ENCODE measurements at places on chromosomes 1 and 21.
A peak's percentile ranks its signal among the peaks of the same experiment; 100 is the strongest.

DNA sequence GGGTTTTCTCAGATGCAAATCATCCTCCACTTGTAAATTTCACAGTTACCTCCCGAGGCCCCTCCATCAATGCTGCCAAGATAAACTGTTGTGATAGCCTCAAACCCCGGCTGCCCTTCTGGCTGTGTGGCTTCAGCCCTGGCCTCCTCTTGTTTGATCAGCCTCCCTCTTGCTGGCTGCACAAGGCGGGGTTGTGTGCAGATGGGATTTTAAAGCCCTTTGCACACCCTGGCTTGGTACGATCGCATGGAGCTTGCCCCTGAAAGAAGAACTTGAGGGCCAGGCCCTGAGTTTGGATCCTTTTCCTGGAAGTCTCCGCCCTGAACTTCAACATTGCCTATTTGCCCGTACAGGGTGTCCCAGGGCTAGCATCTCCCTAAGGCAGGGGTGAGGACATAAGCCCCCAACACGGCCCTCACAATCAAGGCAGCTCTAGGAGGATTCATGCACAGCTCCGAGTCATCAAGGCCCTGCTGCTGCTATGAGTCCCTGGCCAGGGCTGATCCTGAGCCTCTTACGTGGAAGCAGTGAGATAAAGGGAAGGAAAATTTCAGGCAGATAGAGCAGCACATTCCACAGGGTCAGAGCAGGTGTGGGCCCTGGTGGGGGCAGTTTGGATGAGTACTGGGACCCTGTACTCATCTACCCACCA is 181.2 kb upstream of the VAMP3 start:
- no peaks in the 10 kb centered on the region for H3K36me3 ChIP-seq
- no peak overlapping the region for H3K4me3 ChIP-seq
- no peak for DNase-seq

- no peaks in the 10 kb centered on the region for H3K36me3 ChIP-seq
- H3K27me3 ChIP-seq = peaks cover 34% of the 10 kb centered on the region
- H3K4me3 ChIP-seq = no peak overlapping the region
- H3K4me1 ChIP-seq = peaks cover 11% of the 10 kb centered on the region
- no peak for DNase-seq
- H3K27ac ChIP-seq = no peak overlapping the region
Measured at GRCh38 chr21:33035147-33035546, 9.4 kb downstream of the OLIG2 start.

DNA sequence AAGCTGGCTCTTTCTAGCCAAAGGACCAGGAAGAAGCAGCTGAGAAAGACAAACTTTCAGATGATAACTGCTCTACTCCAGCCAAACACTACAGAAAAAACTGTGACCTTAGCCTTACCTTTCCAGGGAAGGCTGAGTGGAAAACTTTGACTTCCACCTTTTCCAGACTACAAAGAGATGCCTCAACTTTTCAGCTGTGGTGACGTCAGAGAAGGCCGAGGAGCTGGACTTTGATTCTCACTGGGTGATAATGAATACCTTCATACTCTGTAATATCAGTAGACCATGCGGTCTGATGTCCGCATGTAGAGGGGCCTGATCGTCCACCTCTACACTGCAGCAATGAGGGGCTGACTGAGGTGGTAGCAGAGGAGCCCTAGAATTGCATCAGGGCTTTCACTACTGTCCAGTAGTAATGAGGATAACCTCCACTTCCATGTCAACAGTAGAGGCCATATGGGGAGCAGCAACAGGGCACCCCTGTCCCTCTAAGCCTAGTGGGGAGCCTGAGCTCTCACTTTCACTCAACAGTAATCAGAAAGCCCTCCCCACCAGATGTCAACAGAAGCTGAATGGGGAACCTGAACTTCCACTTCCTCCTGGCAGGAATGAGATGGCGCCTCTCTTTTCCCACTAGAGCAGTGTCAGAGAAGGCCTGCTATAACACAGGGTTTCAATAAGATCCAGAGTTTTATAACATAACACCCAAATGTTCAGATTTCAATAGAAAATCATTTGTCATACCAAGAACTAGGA is 28.4 kb upstream of the PADI1 start:
- no peak for DNase-seq
- H3K27me3 ChIP-seq = peaks cover 9% of the 10 kb centered on the region
- H3K27ac ChIP-seq = no peak overlapping the region
- peaks cover 14% of the 10 kb centered on the region for H3K4me1 ChIP-seq
- H3K4me3 ChIP-seq = no peak overlapping the region
- H3K36me3 ChIP-seq = no peaks in the 10 kb centered on the region

DNA sequence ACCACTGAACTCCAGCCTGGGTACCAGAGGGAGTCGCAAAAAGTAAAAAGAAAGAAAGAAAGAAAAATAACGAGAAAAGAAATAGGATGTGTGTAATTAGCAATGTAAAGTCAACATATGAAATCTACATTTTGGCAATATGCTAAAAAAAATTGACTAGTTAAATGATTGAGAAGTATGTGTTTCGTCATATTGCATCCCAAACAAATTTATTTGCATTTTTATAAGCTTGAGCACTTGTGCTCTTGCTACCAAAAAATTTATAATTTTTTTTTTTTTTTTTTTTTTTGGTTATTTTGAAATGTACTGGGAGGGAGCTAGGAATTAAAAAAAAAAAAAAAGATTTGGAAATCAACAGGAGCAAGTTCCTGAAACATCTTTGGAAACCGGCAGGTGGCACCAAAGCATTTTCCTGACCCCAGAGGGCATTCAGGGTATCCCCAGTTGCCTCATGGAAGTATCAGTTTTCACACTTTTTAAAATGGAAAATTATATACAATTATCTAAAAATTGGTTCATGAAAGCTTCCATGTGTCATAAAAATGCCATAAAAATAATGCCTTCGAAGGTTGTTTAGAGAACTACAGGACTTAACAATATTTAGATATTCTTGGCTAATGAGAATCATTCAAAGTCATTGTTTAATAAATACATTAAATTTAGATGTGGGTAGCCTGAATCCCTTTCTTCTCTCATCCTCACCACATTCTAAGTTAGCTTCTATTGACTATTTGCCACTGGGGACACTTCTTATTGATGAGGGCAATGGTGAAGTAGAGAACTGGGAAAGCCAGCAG is 4.8 kb upstream of the HEATR1 start:
- H3K4me3 ChIP-seq = no peak overlapping the region
- peaks cover 4% of the 10 kb centered on the region for H3K4me1 ChIP-seq
- peaks cover 41% of the 10 kb centered on the region for H3K27me3 ChIP-seq
- H3K27ac ChIP-seq = no peak overlapping the region
- DNase-seq = peak; percentile 44
- peaks cover 3% of the 10 kb centered on the region for H3K36me3 ChIP-seq

DNA sequence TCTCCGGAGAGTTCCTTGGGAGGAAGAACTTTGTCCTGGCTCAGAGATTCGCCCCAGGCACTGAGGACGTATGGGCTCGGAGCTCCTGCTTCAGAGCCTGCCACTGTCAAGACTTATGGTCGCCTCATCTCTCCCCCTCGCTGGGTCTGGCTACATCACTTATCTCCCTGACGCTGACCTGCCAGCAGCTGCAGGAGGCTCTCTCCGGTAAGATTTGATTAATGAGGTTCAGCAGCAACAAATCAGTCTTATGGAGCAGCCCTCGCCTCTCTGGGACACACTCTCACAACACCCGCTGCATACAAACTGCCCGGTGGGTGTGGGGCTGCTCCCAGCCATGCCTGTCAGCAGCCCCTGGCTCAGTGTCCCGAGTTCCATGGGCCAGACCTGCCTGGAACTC is 297.8 kb downstream of the RRAGC start:
- no peak overlapping the region for H3K4me3 ChIP-seq
- no peak for DNase-seq
- H3K27me3 ChIP-seq = peaks cover 27% of the 10 kb centered on the region
- peaks cover 64% of the 10 kb centered on the region for H3K4me1 ChIP-seq
- H3K36me3 ChIP-seq = no peaks in the 10 kb centered on the region

DNA sequence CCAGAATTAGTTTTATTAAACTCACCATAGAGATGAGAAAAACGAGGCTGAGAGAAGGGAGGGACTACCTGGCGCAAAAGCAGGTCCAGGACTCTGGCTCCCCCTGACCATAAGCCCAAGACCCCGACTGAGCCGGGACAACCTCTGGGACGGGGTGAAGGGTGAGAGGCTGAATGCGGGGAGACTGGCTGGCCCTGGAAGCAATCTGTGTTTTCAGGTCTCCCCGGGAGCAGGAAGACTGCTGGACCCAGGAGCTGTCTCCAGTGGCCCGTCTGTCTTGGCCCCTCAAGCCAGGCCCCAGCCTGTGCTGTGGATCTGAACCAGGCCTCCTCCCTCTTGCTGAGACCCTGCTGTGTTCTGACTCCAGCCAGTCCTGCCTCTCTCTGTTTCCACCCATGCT is 240.8 kb downstream of the TRABD2B start:
- H3K27ac ChIP-seq = no peak overlapping the region
- no peak for DNase-seq
- H3K4me1 ChIP-seq = no peaks in the 10 kb centered on the region
- H3K27me3 ChIP-seq = peaks cover 13% of the 10 kb centered on the region
- no peaks in the 10 kb centered on the region for H3K36me3 ChIP-seq

DNA sequence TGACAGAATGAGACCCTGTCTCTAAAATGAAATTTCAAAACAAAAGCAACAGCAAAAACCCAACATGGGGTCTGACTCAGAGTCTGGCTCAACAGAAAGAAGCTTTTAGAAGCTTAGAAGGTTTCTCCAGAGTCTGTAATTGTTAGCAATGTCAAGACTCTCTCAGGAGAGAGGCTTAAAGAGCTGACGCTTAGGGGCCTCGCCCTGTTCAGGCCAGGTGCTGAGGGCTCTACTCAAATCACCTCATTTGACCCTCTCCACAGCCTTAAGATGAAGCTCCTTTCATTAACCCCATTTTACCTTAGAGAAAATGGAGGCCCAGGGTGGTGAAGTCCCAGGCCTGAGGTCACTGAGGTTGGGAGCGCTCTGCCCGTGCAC is 5.3 kb upstream of the KIF17 start:
- H3K4me1 ChIP-seq = peaks cover 2% of the 10 kb centered on the region
- H3K27ac ChIP-seq = no peak overlapping the region
- peaks cover 11% of the 10 kb centered on the region for H3K27me3 ChIP-seq
- H3K36me3 ChIP-seq = no peaks in the 10 kb centered on the region
- DNase-seq = no peak

DNA sequence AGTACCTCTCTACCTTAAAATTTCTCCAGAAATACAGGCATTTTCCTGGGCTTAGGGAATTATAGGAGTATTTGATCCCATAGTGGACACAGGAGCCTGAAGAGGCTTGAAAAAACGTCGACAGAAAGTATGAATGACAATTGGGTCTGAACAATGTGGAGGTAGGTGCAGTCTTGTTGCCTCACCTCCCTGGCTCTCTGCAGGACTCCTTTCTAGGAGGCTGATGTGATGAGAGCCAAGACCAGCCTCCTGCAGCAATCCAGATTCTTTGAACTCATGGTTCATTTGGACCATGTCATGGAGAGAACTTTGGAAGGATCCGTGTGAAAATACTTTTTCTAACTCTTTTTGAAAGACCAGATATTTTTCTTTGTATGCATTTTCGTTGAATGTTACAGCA is 50.5 kb upstream of the MTF2 start:
- no peaks in the 10 kb centered on the region for H3K27me3 ChIP-seq
- no peak for DNase-seq
- no peaks in the 10 kb centered on the region for H3K36me3 ChIP-seq
- no peak overlapping the region for H3K27ac ChIP-seq
- peaks cover 18% of the 10 kb centered on the region for H3K4me1 ChIP-seq
- no peak overlapping the region for H3K4me3 ChIP-seq

DNA sequence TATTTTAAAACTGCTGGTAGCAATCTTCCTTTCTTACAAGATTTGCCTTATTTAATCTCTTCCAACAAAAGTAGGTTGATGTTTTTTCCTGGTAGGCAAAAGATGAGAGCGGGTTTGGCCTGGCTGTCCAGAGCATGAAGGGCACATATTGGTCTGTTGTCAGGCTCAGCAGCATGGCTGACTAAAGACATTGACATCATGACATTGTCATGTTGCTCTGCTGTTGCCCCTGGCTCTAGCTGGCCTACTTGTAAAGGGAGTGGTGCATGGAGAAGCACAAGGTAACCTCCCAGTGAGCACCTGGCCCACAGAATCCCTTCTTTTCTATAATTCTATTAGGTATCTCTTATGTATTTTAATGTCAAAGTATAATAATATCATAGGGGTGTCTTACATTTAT is 23.6 kb downstream of the GNPAT start:
- H3K4me1 ChIP-seq = no peaks in the 10 kb centered on the region
- H3K27me3 ChIP-seq = no peaks in the 10 kb centered on the region
- H3K27ac ChIP-seq = no peak overlapping the region

DNA sequence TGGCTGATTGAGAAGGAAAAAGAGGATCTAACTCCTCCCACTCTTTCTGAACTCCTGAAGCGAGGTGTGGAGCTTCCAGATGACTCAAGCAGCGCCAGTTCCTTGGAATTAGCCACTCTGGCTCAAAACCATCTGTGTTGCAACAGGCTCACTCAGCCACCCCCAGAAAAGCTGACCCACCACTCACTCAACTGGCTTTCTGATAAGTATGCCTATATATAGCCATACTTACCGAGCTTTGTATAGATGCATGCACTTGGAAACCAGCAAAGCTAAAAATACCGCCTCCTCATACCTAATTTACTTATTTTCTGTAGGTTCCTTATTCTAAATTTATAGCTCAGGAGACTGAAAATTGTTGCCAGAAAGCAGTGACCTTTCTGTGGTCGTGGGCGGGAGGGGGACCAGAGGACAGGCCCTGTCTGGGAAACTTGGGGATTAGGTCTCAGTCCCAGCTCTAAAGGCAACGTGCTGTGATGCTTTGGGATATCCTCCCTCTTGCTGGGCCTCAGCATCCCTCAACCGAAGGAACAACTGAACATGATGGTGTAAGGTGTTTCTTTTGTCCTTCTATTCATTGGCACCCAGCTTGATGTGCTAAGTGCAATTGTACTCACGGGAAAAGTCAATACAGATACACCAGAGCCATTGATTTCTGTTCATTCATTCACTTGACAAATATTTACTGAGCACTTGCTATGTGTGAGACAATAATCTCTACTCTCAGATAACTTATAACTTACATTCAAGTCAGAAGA is 65.7 kb downstream of the NENF start:
- no peaks in the 10 kb centered on the region for H3K36me3 ChIP-seq
- peaks cover 2% of the 10 kb centered on the region for H3K27me3 ChIP-seq
- H3K4me1 ChIP-seq = no peaks in the 10 kb centered on the region
- no peak overlapping the region for H3K27ac ChIP-seq

GRCh38 chr1:204181116-204181515 is 15.0 kb upstream of the REN start:
- DNase-seq = no peak
- H3K27ac ChIP-seq = no peak overlapping the region
- H3K36me3 ChIP-seq = no peaks in the 10 kb centered on the region
- H3K4me3 ChIP-seq = no peak overlapping the region
